ENCODE measurements at places on chromosomes 7 and 10. TPM values are rescaled to one million over a fixed set of nuclear protein-coding genes. Genes with fewer than 3 reads are reported as not detected.

STAG3 gene
- 8.6 TPM for polyA plus RNA-seq

EBF3 gene
- polyA plus RNA-seq: not detected

LAMB4 gene
- not detected for polyA plus RNA-seq

ARHGAP19 gene
- 5.6 TPM for polyA plus RNA-seq

PTPRN2 gene
- polyA plus RNA-seq: 1.4 TPM

CHST3 gene
- polyA plus RNA-seq: not detected

ZCWPW1 gene
- 9.3 TPM for polyA plus RNA-seq

HYAL4 gene
- polyA plus RNA-seq: not detected

UPK3B gene
- not detected for polyA plus RNA-seq

ITIH2 gene
- polyA plus RNA-seq: not detected

C1QL3 gene
- not detected for polyA plus RNA-seq

CLCN1 gene
- polyA plus RNA-seq: not detected

SUFU gene
- 7.4 TPM for polyA plus RNA-seq

PRKG1 gene
- polyA plus RNA-seq: not detected

DNA sequence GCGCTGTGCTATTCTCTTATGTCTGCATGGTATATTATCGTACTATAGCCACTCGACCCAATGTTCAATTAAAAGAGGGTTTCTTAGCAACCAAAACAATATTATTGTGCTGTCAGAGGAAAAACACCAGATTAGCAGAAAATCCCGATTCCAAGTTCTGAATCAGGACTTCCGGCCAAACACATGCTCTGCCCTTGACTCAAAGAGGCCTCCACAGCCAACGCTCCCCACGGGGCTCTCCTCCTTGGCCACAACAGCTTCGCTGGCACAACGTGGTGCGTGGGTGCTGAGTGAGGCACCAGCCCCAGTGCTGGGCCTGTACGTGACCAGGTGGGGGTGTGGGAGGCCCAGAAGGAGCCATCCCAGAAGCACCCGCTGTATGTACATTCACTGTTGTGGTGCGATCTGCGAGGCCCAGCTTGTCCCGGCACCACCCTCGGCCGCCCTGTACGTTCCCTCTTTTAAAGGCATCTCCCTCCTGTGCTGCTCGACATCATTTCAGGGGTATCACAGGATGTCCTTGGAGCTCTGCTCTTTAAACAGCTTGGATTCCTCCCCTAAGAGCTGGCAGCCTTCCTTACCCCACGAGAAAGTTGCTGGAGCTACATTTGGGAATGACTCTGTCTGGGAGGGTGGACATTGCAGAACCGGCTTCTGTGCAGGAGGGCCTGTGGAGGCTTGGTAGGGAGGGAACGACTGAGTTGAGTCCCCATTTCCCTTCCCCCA, 736.2 kb downstream of the PARD3 start:
- DNase-seq: no peak

DNA sequence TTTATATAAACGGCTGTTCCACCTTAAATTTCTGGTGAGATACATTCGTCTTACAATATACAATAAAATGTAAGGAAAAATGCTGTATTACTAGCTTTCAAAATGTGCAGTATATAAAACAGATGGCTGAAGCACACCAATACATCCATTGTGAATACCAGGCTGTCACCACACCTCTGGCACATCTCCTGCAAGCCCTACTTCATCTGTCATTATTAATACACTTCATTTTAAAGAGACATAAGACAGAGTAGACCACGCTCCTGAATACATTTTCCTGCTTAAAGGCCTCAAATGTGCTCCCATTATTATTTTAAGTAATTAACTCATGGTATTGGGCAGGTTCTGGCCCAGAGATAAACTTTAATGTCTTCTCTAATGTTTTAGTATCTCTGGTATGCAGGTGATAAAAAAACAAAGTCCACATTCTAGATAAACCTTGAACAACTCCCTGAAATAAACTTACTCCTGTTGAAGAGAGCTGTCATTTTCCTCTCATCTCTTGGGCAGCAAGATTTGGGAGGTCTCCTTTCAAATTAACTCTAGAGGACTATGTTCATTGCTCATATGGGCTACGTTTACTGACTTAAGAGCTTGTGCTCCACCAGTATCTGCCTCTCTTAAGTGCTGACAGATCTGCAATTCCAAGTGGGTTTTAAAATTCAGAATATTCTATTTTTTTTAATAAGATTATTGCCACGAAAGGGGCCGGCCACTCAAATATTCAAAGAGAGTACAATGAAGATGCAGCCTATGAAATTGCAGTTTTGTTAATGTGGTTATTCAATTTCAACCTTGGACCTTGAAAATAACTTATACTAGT, 396.5 kb upstream of the SEMA3D start:
- no peak for DNase-seq

DNA sequence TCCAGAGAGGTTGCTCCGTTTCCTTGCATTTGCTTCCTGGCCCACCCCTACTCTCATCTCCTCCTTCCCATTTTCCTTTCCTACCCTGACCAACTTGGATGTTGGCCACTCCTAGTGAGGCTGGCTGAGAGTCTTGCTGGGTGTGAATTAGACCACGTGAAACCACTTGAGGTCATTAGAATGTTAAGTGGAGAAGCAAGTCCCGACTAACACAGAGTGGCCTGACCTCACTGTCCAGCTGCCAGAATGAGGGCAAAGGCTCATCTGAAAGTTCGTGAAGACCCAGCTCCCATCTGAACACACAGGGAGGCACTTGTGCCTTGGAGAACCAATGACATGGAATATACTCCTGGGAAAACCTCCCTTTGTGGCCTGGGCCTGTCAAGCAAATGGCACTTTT, 80.8 kb downstream of the WDR11 start:
- DNase-seq: no peak

DNA sequence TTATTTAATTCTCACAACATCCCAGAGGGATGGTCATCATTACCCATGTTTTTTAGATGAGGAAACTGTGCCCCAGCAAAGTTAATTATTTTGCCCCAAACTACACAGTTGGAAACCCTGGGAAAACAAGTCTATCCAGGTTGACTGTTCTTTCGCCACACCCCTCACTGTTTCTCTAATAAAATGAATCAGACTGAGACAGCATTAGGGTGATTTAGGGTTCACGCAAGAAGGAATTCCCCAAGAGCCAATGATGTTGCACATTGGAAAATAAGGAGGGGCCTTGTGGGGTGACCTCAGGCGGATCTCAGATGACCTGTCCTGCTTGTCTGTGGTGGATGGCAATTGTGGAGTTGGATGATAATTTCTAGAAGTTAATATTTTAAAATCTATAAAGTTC, 135.7 kb upstream of the TBX20 start:
- no peak for DNase-seq

- DNase-seq: no peak
These were observed 86.9 kb upstream of the SEMA3A start for GRCh38 chr7:84281518-84281917.

DNA sequence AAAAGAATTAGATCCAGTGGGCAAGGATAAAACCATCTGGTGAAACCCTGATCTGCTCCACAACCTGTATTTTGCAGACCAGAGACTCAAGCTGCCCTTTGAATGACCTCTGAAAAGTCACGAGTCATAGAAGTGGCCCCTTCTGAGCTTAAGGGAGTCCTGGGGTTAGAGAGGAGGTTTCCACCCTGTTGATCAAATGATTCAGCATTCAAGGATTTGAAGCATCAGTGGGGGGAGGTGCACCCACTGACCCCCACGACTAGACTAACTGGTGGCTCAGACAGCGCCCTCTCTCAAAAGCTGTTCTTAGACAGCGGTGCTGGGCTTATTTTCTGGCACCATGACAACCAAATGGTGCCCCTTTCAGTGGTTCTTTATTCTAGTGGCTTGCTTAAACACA, 44.3 kb downstream of the PLCE1 start:
- no peak for DNase-seq

GRCh38 chr7:101125989-101126650, 784 bp upstream of the SERPINE1 start:
- no peak for DNase-seq

DNA sequence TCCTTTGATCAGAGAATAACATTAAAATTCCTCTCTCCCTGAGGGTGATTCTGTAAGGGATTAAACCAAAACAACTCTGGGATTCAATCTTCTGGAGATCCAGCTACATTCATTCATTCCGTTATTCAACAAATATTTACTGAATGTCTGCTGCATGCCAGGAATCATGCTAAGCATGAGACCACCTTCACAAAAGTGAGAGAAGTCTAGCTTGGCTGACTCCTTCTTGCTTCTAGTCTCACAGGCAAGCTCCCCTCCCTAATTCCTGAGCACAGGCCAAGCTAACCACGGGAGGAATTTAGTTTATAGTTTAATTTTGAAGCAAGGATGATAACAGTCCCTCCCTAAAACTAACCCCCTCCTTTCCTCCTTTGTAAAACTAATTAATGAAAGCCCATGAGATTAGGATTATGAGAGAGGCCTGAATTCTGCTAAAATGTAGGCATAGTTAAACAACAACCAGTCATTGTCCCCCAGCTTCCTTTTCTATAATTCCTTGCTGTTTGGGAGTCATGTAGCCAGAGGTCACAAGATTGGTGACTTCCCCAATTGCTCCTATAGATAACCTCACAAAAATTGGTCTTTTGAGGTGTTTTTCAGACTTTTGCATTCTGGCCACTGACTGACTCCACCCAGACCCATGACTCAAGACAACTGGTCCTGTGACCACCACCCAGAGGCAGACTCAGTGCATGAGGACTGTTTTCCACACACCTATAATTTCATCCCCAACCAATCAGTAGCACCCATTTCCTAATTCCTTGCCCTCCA, 113.5 kb downstream of the ITGB8 start:
- no peak for DNase-seq

DNA sequence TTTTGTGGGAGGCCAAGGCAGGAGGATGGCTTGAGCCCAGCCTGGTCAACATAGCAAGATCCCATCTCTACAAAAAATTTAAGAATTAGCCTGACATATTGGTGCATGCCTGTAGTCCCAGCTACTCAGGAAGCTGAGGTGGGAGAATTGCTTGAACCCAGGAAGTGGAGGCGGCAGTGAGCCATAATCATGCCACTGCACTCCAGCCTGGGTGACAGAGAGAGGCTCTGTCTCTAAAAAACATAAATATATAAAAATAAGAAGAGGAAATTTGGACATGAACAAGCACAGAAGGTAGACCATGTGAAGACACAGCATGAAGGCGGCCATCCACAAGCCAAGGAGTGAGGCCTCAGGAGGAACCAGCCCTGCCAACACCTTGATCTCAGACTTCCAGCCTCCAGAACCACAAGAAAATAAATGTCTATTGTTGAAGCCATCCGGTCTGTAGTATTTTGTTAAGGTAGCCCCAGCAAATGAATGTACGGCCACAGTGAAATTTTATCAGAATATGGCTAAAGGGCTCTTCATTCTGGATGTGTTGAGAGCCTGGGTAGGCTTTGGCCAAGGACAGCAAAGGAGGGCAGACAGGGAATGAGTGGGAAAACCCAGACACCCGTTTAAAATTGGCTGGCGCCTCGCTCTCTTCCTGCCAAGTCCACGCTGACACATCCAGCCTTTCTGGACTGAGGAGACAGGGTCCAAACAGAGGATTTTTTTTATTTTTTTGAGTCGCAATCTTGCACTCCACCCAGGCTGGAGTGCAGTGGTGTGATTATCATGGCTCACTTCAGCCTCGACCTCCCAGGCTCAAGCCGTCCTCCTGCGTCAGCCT, 12.9 kb upstream of the GRID2IP start:
- DNase-seq: no peak

GRCh38 chr7:106176414-106177299, 64.5 kb upstream of the SYPL1 start:
- peak; percentile 71 for DNase-seq

DNA sequence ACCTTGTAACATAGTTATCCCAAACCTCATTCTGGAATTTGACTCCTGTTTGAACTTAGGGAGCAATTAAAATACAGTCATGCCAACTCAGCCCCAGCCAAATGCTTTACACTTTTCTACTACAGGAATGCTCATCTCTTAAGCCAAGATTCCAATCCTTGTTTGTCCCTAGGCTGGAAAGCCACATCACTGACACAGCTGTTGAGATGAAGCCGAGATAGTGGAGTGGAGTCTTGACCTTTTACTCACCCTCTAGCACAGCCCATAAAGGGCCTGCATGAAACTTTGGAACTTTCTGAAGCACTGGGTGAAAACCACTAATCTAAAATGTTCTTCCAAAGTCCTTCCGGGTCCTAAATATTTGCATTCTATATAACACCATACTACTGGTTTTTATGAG, 247.3 kb downstream of the ETV1 start:
- no peak for DNase-seq

- DNase-seq: no peak
These were observed 105.0 kb upstream of the DGKB start for GRCh38 chr7:15007507-15007906.

GRCh38 chr10:81013771-81014170, 476.1 kb downstream of the SH2D4B start:
- DNase-seq: no peak

DNA sequence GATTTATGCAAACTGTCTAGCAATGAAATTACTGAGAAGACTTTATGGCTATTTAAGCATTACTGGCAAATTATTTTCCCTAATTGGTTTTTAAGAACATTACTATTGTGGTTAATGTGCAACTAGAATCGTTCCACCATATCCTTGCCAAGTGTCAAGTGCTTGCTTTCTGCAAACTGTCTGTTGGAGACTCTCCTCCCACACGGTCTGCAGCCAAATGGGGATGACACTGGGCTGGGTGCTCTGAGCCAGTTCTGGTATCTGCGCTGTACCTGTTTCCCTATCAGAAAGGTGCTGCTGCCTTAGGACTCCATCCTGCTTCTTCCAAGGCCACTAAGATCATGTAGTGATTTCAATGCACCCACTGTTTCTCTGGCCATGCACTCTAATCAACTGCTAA, 110.4 kb downstream of the RAMP3 start:
- no peak for DNase-seq

DNA sequence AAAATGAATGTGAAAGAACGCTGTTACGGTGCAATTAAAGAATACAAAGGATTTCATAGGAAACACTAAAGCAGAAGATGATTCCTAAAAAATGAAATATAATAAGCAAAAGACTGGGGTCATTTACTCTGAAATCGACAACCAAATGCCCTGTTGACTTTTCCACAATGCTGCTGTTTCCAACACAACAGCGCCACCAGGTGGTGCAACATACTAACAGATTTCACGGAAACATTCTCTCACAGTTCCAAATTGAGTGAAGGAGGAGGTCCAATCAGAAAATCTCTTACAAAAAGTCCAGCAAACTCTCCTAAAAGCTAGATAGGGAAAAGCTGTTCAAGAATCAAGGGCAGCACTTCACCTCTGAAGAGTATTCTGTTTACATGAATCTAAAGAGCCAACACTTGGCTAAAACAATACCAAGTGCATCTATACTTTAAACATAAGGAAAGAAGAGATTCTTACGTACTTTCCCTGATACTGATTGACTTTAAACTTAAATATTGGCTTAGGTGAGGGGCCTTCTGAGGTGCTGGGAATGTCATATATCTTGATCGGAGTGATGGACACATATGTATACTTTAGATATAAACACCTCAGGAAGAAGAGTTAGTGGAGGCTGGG, 55.9 kb downstream of the UPF2 start:
- DNase-seq: peak; percentile 46

- no peak for DNase-seq
These were observed 473 bp upstream of the GPER1 start for GRCh38 chr7:1087465-1087814.

Measured in naive thymus-derived CD8-positive, alpha-beta T cell (primary cell).